Gastroesophageal sphincter (tissue), 4 donors: ENCODE measurements at places on chromosomes 6 and 20. TPM values are rescaled to one million over a fixed set of nuclear protein-coding genes. Genes with fewer than 3 reads are reported as not detected.

DNA sequence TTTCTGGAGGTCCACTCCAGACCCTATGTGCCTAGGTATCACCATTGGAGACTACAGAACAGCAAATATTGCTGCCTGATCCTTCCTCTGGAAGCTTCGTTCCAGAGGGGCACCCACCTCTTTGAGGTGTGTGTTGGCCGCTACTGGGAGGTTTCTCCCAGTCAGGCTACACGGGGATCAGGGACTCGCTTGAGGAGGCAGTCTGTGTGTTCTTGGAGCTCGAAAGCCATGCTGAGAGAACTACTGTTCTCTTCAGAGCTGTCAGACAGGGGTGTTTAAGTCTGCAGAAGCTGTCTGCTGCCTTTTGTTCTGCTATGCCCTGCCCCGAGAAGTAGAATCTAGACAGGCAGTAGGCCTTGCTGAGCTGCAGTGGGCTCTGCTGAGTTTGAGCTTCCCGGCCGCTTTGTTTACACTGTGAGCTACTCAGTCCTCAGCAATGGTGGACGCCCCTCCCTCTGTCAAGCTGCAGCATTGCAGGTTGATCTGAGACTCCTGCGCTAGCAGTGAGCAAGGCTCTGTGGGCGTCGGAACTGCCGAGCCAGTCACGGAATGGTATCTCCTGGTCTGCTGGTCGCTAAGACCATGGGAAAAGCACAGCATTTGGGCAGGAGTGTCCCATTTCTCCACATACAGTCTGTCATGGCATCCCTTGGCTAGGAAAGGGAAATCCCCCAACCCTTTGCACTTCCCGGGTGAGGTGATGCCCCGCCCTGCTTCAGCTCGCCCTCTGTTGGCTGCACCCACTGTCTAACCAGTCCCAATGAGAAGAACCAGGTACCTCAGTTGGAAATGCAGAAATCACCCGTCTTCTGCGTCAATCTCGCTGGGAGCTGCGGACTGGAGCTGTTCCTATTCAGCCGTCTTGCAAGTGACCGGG lies 32.5 kb upstream of the ASCC3 start:
- H3K4me3 ChIP-seq, result no peak overlapping the region
- H3K27ac ChIP-seq, result no peak overlapping the region
- H3K4me1 ChIP-seq, result no peaks in the 10 kb centered on the region
- no peaks in the 10 kb centered on the region for H3K27me3 ChIP-seq

DNA sequence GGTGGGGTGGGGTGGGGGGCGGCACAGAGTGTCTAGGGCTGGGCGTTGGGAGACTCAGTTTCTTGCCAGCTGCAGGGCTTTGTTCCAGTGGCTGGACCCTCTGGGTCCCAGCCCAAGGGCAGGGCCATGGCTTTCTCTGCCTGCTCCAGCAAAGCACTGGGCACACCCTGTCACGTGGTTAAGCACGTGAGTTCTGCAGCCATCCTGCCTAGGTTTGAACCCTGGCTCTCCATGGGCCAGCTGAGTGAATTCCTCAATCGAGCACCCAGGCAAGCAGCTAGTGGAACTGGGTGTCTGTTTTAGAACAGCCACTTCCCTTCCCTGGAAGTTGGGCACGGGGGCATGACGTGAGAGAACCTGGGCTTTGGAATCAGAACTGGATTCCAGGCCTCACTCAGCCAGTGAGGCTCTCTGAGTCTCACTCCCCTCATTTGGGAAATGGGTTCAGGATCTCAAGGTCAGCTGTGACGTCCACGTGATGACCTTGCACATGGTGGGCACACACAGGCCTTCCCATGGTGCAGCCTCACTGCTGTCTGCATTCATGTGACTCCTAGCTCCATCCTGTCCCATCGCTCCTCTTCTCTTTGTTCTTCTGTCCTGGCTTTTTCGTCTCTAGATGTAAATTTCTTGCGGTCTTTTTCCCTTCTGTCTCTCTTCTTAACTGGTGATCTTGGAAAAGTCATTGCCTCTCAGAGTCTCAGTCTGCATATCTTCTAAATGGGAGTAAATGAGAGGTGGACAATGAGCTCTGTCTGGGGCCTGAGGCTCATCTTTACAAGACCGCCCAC lies 45.9 kb downstream of the NOL4L start:
- peaks cover 19% of the 10 kb centered on the region for H3K27me3 ChIP-seq
- H3K27ac ChIP-seq, result no peak overlapping the region
- H3K4me3 ChIP-seq, result no peak overlapping the region
- peaks cover 10% of the 10 kb centered on the region for H3K4me1 ChIP-seq

DNA sequence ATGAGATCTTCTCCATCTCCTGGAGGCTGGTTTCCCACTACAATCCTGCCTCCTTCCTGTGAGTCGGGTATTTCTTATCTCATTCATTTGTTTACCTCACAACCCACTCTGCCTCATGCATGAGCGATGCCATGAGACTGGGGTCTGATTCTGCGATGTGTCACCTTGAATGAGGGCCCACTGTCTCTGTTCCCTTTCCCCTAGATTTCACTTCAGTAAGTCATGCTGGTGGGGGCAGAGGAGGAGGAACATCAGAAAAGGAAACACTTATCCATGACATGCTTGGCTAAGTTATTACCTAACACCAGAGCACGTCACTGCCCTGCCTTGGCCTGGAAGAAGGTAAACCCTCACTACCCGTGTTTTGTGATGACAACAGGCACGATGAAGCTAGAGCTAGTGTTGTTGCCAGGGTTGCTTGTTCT lies 337.4 kb upstream of the PRDM1 start:
- no peaks in the 10 kb centered on the region for H3K36me3 ChIP-seq
- no peak overlapping the region for H3K4me3 ChIP-seq
- peaks cover 8% of the 10 kb centered on the region for H3K4me1 ChIP-seq
- no peak for ATAC-seq
- no peaks in the 10 kb centered on the region for H3K27me3 ChIP-seq

DNA sequence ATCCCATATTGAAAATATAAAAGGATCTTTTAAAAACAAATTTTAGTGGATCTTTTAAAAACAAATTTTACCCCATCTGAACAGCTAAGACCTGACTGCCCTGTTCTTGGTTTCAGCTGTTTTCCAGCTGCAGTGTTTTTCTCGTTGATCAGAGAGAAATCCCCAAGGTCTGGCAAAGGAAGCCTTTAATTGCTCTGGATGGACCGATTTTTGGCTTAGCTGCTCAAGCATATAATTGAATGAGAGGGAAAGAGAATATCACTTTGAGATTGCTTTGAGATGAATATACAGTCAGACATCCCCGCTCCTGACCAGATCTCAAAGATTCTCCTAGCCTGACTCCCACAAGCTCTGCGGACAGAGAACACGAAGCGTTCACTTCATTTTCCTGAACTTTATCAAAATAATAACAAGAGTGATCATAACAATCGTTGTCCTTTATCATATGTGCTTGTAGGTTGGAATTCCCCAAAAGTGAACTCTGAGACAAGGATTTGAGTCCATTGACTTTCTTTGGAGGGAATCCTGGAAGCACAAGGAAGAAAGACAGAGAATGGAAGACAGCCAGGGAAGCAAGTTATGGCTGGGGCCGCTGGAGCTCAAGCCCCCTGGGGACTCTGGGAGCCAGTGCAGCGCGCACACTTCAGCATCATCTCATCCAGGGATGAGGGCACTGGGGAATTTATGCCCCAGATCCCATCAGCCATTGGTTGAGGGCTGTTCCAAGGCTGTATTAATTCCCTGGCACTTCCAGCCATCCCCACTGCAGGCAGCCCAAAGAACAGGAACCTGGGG lies 101.3 kb downstream of the SNX5 start:
- no peaks in the 10 kb centered on the region for H3K4me1 ChIP-seq
- no peak overlapping the region for H3K4me3 ChIP-seq
- ATAC-seq, result no peak
- H3K27ac ChIP-seq, result no peak overlapping the region

DNA sequence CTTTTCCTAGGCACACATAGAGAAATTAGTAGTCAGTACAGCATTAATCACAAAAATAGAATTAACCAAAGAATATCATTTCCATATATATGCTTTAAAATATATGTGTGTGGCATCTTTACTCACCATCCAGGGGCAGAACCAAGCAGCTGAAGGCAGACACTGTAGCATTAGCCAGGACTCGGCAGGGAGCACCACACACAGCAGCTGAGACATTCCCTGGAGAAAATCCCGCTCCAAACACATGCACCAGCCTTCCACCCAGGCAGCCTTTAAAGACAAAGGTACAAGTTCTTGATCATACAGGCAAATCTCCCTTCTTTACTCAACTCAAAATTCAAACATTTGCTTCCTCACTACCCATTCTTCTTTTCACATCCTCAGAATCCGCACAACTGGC lies 64.7 kb downstream of the PKHD1 start:
- H3K36me3 ChIP-seq, result no peaks in the 10 kb centered on the region
- no peak overlapping the region for H3K4me3 ChIP-seq
- ATAC-seq, result no peak
- H3K27ac ChIP-seq, result no peak overlapping the region
- H3K4me1 ChIP-seq, result no peaks in the 10 kb centered on the region

DNA sequence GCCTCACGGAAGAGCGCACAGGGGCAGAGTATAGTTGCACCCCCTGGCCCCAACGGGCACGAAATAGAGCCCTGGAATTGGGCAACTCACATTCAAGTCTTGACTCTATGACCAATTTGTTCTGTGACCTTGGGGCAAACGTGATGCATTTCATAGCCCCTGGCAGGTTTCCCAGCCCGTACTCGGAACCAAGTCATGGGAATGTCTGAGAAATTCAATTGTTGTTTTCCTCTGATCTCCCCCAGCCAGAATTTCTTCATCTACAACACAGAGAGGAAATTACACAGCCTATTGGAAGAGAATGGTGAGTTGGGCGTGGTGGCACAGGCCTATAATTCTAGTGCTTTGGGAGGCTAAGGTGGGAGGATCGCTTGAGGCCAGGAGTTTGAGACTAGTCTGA lies 322.3 kb upstream of the SULF2 start:
- H3K4me3 ChIP-seq, result no peak overlapping the region
- H3K36me3 ChIP-seq, result no peaks in the 10 kb centered on the region
- H3K27ac ChIP-seq, result no peak overlapping the region
- no peak for ATAC-seq

DNA sequence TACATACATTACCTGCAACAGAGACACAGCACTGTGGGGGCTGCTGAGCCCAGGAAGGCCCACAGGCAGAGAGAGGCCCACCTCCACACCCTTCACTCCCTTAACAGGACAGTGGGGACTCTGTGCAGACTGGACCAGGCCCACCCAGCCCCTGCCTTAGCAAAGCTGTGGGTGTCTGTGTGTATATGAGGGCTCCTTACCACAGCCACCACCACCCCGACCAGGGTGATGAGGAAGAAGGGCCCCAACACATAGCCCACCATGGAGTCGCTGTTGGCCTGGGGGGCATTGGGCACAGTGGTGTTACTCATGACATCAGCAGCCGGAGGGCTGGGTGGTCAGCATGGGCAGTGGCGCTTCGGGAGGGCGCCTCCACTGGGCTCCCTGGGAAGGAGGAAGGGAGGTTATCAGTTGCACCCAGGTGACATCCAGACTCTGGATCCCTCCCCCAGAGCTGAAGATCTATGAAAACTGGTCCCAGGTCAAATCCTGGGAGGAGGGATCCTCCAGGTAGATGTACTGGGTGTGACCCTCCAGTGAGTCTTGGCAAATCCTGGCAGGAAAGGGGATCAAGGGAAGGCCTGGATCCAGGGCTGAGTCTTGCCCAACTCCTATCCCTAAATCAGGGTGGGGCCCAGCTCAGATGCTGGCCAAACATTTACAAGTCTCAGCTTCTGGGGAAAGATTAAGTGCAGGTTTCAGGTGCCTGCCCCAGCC lies 1.2 kb downstream of the SMIM29 start:
- H3K36me3 ChIP-seq, result no peaks in the 10 kb centered on the region
- peaks cover 20% of the 10 kb centered on the region for H3K4me1 ChIP-seq
- peak overlapping the region; percentile 89 for H3K4me3 ChIP-seq
- peak overlapping the region; percentile 86 for H3K27ac ChIP-seq
- no peaks in the 10 kb centered on the region for H3K27me3 ChIP-seq
- no peak for ATAC-seq

DNA sequence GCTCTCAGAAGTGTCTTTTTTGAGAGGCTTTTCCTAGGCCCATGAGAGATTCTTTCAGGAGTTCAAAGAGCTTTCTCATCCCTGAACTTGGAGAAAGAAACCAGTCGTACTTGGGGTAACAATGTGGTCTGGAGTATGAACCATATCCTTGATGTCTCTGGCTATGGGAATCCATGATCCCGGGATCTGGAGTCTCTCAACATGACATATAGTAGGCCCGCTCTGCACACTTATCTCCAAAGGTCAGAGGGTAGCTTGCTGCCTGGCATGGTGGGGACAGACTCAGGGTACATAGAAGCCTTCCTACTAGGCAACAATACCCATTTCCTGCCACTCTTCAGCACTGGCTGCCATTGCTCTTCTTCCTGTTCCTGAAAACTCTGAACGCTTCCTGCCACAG lies 42.2 kb upstream of the NFATC2 start:
- no peak overlapping the region for H3K4me3 ChIP-seq
- H3K27me3 ChIP-seq, result no peaks in the 10 kb centered on the region
- H3K4me1 ChIP-seq, result no peaks in the 10 kb centered on the region
- H3K27ac ChIP-seq, result no peak overlapping the region

GRCh38 chr6:161641175-161641574 lies 367.3 kb upstream of the AGPAT4 start:
- no peak overlapping the region for H3K4me3 ChIP-seq
- H3K36me3 ChIP-seq, result no peaks in the 10 kb centered on the region
- ATAC-seq, result no peak
- H3K27ac ChIP-seq, result no peak overlapping the region

DNA sequence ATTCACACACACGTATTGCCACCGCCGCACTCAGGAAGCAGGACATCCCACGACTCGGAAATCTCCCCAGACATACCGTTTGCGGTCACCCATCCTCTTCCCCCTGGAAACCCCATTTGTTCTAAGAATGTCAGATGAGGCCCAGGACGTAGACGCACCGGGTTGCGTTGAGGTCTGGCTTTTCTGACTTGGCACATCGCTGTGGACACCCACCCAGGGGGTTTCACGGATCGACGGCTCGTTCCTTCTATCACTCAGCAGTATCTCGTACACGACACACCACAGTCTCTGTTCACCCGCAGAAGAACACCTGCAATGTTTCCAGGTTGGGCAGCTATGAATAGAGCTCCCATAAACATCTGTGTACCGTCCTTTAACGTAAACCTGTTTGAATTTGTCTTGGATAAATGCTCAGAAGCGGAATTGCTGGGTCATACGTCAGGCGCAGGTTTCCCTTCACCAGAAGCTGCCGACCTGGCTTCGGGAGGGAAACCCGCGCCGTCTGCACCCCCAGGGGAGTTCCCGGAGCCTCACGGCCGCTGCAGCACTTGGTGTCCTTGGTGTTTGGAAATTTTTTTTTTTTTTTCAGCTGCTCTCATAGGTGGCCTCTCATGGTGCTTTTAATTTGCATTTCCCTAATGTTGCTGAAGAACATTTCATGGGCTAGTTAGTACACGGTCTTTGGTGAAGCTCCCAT lies 9.3 kb upstream of the EEF1A2 start:
- H3K27ac ChIP-seq, result no peak overlapping the region
- no peaks in the 10 kb centered on the region for H3K4me1 ChIP-seq
- no peak for ATAC-seq
- no peaks in the 10 kb centered on the region for H3K36me3 ChIP-seq

RIMS1 gene
- 12.1 TPM for total RNA-seq

PDE10A gene
- 12.1 TPM for total RNA-seq
